ENCODE measurements at places on chromosomes 1 and 21. TPM values are rescaled to one million over a fixed set of nuclear protein-coding genes. Genes with fewer than 3 reads are reported as not detected.

GRCh38 chr1:59043796-59044195, 253.1 kb upstream of the FGGY start:
- H3K36me3 ChIP-seq, result no peaks in the 10 kb centered on the region
- H3K4me3 ChIP-seq, result no peak overlapping the region
- H3K4me1 ChIP-seq, result peaks cover 28% of the 10 kb centered on the region
- no peak for DNase-seq

DNA sequence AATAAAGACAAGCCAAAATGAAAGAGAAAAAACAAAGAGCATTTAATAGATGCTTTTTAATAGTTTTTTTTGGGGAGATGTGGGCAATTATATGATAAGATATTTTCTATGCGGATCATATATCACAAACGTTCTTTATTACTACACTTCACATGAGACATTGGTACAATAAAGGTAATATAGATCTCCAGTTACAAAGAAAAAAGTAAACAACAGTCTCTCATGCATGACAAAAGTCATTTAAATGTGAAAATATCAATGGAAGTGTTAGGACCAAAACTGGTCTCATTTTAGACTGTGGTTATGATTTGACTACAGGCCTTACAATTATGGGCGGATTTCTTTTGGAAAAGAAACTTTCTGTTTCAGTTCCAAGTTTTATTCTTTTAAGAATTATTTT, 687.0 kb downstream of the ADGRL2 start:
- no peak overlapping the region for H3K27ac ChIP-seq
- no peak overlapping the region for H3K4me3 ChIP-seq
- DNase-seq, result no peak
- no peaks in the 10 kb centered on the region for H3K4me1 ChIP-seq
- H3K36me3 ChIP-seq, result no peaks in the 10 kb centered on the region

- DNase-seq, result peak; percentile 92
- peak overlapping the region; percentile 86 for H3K27ac ChIP-seq
- H3K27me3 ChIP-seq, result no peaks in the 10 kb centered on the region
- peaks cover 59% of the 10 kb centered on the region for H3K4me1 ChIP-seq
- no peaks in the 10 kb centered on the region for H3K36me3 ChIP-seq
These were observed 23.1 kb upstream of the TNFRSF1B start for GRCh38 chr1:12143631-12144155.

The USH2A gene
- not detected for total RNA-seq

- no peaks in the 10 kb centered on the region for H3K27me3 ChIP-seq
- peak; percentile 91 for DNase-seq
- H3K27ac ChIP-seq, result peak within 1 kb of the TSS; percentile 93
- H3K4me3 ChIP-seq, result peak within 1 kb of the TSS; percentile 71
- peaks cover 28% of the 10 kb centered on the region for H3K4me1 ChIP-seq
These were observed at the start of gene GPATCH3 for GRCh38 chr1:26900001-26900814. Gene GPATCH3, minus strand, starts transcription at chr1:26900467. Its CDS starts 25 bp downstream, at chr1:26900442.

- H3K36me3 ChIP-seq, result peaks cover 24% of the 10 kb centered on the region
- H3K27me3 ChIP-seq, result no peaks in the 10 kb centered on the region
- peak overlapping the region; percentile 73 for H3K4me3 ChIP-seq
- no peak for DNase-seq
- H3K27ac ChIP-seq, result peak overlapping the region; percentile 98
These were observed 671 bp upstream of the PYGO2 start for GRCh38 chr1:154962156-154962749.

- no peaks in the 10 kb centered on the region for H3K27me3 ChIP-seq
- H3K4me1 ChIP-seq, result peaks cover 17% of the 10 kb centered on the region
These were observed 12.4 kb downstream of the COL18A1 start for GRCh38 chr21:45417256-45417950.

The KIF26B gene
- 2.2 TPM for total RNA-seq

The TSPEAR gene
- total RNA-seq, result 0.17 TPM

GRCh38 chr1:84352298-84353106, 45.8 kb upstream of the DNASE2B start:
- no peaks in the 10 kb centered on the region for H3K27me3 ChIP-seq
- H3K27ac ChIP-seq, result no peak overlapping the region
- H3K4me3 ChIP-seq, result no peak overlapping the region
- no peak for DNase-seq

DNA sequence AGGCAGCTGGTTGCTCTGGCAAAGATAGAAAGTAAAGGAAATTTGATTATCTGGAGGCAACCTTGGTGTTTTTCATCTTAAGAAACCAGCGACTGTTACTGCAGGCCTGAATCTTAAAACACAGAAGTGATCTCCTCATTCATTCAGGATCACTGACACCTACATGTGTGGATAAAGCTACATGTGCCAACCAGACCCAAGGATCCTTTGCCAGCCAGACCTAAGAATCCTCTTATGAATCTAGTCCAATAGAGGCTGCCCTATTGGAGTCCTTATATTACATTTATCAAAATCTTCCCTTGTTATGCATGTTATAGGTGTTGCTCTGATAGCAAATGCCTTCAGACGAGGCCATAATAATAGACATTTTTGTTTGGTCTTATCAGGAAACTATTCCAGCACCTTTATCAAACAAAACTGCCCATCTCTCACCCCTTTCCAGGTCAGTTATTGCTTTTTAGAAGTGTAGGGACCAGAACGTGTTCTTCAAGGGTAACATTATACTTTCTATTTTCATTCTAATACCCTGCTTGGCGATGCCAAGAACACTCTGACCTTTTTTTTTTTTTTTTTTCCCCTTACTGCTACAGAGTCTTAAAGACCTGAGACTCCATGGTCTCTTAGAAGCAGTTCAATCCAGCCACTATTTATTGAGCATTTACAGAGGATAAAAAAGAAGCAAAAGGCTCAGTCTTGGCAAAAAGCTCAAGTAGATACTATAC, 175.5 kb upstream of the PTBP2 start:
- no peak overlapping the region for H3K27ac ChIP-seq
- no peak for DNase-seq
- H3K4me1 ChIP-seq, result no peaks in the 10 kb centered on the region
- no peaks in the 10 kb centered on the region for H3K36me3 ChIP-seq
- H3K27me3 ChIP-seq, result no peaks in the 10 kb centered on the region

GRCh38 chr1:203396595-203397194, 45.8 kb upstream of the FMOD start:
- no peaks in the 10 kb centered on the region for H3K4me1 ChIP-seq
- no peak overlapping the region for H3K27ac ChIP-seq
- H3K27me3 ChIP-seq, result no peaks in the 10 kb centered on the region
- H3K36me3 ChIP-seq, result no peaks in the 10 kb centered on the region
- H3K4me3 ChIP-seq, result no peak overlapping the region

The CYP4X1 gene
- total RNA-seq, result 25.1 TPM

All from upper lobe of left lung (tissue), 6 donors.